ENCODE measurements at places on chromosomes 2 and 18.

- no peak for DNase-seq
Measured at GRCh38 chr2:171651667-171652415, 35.4 kb upstream of the DYNC1I2 start.

- DNase-seq: no peak
Measured at GRCh38 chr2:162282765-162283425, 35.6 kb downstream of the IFIH1 start.

DNA sequence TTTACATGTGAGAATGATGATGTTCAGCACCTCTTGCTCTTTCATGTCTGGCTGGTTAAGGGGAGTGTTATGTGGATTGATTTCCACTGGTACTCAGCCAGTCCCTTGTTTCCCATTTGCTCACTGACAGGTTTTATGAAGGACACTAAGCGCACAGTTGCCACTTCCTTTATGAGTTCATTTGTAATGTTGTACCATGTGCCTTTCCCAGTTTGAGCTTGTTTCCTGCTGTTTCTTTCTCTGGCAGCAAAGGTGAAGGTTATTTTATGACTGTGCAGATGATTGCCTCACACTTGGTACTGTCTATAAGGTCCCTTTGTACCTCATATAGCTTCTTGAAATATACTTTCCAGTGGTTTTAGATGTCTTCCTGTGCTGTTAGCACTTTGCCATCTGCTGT, 1700.5 kb upstream of the TMEFF2 start:
- no peak for DNase-seq

GRCh38 chr18:12885500-12885899, 1.5 kb upstream of the PTPN2 start:
- DNase-seq: no peak

GRCh38 chr18:24019641-24020331, 5.2 kb downstream of the TTC39C start:
- no peak for DNase-seq

GRCh38 chr2:70477441-70477844, 76.2 kb downstream of the TGFA start:
- DNase-seq: no peak

DNA sequence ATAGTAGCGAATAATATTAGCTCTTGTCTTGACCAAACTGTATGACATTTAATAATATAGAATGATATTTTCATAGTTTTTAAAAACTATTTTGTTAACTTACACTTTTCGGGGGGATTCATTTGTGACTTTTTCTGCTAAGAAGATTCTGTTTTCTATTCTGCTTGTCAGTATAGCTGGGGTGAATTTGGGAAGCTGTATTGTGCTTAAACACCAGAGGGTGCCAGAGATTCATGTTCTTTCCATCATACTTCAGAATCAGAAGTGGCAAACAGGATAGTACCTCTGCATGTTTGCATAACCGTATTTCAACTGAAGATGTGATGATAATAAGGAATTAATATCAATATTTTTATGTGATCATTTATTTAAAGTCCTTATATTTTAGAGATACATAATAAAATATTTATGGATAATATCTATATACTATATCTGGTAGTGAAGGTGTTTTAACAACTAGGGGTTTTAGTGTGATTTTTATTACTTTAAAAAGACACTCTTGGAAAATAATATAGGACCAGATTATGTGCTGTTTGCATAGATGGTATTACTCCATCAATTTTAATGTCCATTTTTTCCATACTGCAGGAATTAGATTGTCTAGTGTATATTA, 81.0 kb downstream of the TAF4B start:
- DNase-seq: peak; percentile 33

DNA sequence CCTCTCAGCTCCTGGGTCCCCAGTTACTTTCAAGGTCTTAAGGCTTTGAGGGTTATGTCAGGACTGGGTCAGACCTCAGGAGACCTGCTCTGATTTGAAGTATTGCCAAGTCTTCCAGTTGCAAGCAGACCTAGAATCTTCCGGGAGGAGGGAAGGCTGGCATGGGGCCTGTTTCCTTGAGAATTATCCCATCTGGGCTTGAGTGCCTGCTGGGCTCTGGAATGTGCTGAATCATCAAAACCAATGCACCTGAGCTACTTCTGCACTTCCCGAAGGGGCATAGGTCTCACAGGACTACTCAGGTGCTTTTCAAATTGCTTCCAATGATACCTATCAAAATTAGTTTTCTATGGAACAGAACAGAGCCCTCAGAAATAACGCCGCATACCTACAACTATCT, 327.3 kb downstream of the XIRP2 start:
- DNase-seq: no peak

DNA sequence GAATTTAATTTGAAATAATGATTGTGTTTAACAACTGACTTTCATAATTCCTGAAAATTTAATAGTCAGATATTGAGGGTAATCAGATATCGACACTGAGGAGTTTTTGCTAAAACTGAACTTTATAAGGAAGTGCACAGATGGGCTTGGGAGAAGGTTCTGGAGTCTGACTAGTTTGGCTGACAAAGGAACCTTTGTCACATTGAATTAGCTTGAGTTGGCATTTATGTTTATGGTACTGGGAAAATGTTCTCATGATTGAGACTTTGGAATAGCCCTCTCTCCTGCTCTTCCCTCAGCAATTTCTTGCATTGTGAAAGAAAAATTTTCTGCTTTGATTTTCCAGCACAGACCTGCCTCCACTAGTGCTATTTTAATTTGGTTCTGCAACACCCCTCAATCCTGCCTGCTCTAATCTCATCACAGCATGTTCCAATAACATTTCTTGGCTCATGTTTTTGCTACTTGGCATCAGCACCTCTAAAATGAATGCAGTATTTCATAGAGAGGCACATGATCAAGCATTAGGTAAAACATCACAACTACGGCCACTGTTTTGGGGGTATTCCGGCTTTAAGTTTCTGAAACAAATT, 133.9 kb upstream of the FSHR start:
- DNase-seq: no peak

DNA sequence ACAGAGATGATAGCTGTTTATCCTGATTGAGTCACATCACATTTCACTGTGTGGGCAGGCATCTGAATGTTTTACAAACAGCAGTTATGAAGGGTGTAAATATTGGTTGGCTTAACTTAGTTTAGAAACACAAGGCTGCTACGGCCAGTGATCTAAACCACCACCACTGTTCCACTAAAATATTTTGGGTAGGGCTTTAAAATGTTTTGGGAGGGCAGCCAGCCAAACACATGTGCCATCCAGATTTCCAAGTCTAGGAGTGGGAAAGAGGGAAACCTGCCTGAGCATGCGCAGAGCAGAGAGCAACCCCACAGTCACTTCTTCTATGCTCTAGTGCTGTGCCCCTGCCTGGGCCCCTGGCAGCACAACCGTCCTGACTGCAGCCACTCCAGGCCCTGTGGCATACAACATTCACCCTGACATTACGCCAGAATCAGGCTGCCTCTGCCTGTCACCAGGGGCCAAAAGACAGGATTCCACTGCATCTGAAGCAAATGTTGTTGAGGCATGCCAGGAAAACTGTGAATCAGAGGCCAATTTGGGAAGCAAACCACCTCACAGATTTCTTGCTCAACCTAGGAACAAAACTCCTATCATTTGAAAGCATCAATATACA, 74.8 kb upstream of the COL5A2 start:
- no peak for DNase-seq

GRCh38 chr2:68100189-68100588, 37.4 kb upstream of the C1D start:
- no peak for DNase-seq

GRCh38 chr2:65417509-65418085, 14.8 kb downstream of the SPRED2 start:
- DNase-seq: no peak

DNA sequence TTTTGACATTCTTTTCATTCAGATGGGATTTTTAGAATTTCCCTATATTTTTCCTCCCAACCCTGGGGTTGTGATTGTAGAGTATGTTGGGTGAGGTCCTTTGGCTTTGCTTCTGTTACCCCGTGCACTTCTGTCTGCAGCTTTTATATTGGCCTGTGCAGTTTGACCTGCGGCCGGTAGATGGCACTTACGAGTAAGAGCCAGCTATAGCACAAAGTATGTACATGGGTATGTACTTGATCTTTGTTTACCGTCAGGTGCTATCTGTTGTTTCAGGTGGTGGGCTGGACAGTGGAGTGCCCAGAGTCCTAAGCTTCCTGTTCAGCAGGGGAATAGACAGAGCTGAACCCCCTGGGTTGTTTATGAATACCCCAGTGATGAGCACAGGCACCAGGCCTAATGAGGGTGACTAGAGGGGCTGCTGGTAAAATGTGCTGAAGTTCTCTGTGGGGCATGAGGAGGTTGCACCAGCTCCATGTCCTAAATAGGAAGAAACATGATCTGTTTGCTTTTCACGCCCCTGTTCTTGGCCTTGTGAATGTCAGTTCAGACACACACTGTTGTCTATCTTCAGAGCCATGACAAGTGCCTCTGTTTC, 58.9 kb upstream of the THUMPD2 start:
- DNase-seq: no peak

DNA sequence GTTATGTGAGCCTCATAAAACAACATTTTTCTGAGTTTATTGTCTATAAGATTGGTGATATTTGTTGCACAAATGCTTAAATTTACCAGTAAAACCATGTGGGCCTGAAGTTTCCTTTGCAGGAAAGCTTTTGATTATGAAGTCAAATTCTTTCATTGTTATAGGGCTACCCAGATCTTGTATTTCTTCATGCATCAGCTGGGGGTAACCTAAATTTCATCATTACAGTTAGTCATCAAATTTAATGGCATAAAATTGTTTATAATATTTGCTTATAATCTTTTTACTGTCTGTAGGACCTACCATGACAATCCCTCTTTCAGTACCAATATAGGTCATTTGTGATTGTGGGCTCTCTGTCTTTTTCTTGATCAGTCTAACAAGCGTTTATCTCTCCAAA, 47.8 kb downstream of the SMAD2 start:
- DNase-seq: no peak

DNA sequence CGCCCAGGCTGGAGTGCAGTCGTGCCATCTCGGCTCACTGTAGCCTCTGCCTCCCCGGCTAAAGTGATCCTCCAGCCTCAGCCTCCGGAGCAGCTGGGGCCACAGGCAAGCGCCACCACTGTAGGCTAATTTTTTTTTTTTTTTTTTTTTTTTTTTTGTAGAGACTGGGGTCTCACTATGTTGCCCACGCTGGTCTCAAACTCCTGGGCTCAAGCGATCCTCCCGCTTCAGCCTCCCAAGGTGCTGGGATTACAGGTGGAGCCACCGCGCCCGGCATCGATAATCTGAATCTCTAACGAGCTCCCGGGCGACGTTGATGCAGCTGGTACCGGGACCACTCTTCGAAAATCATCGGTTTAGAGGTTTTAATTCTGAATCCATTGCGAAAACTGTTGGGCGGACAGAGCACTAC, 520 bp upstream of the CYP20A1 start:
- no peak for DNase-seq

- peak; percentile 41 for DNase-seq
Measured at GRCh38 chr2:213246497-213247281, 37.6 kb upstream of the SPAG16 start.

DNA sequence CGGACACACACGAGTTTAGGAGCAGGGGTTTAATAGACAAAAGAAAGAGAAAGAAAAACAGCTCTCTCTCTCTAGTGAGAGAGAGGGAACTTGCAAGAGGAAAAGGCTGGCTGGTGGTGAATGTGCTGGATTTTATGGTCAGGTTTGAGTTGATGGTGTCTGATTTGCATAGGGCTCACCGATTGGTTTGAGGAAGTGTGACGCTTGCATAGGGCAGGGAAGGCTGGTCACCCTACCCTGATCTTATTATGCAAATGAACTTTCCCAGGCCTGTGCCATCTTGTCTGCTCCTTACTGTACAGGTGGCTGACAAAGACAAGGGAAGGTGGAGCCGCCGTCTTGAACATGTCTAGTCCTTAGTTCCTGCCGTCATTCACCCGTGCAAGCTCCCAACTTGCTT, 408.9 kb downstream of the RIT2 start:
- no peak for DNase-seq

- no peak for DNase-seq
Measured at GRCh38 chr2:153005071-153005730, 286.8 kb downstream of the ARL6IP6 start.

DNA sequence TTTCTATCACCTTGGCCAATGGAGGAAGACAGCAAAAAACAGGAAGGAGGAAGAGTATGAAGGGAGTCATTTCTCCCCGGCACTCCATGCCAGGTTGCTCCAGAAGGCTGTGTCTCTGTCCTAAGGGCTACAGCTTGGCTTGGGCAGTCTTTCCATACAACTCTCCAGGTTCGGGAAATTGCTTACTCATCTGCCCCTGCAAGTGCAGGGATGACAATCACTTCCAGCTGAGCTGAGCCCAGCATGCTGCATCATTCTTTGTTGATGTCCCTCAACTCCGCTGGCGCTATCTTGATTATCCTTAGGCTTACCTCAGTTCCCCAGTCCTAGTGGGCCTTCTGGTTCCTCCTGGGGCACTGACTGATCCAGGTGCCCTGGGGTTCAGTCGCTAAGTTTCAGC, 86.9 kb upstream of the COPS8 start:
- DNase-seq: no peak

DNA sequence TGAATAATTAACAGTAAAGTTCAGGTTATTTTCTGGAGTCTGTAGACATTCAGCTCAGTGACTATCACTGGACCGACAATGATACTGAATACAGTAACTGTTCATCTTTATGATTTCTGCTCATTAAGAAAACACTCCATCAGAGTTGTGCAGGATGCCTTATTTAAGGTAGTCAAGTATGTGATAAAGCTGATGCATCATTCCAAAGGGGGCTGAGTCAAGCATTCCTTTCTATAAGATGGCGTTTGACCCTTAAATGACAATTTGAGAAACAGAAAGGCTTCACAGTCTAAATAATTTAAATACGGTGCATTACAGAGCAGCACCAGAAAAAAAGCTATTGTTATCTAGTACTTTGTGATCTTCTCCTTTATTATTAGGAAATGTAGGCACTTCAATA, 131.1 kb downstream of the CDH2 start:
- DNase-seq: no peak

GRCh38 chr2:120824246-120824645, 88.6 kb downstream of the GLI2 start:
- DNase-seq: no peak

GRCh38 chr2:3243804-3244203, 133.8 kb downstream of the EIPR1 start:
- DNase-seq: no peak

- no peak for DNase-seq
Measured at GRCh38 chr2:11748018-11748860, 1.8 kb downstream of the LPIN1 start.

- no peak for DNase-seq
Measured at GRCh38 chr2:100882645-100883613, 63.0 kb downstream of the NPAS2 start.

DNA sequence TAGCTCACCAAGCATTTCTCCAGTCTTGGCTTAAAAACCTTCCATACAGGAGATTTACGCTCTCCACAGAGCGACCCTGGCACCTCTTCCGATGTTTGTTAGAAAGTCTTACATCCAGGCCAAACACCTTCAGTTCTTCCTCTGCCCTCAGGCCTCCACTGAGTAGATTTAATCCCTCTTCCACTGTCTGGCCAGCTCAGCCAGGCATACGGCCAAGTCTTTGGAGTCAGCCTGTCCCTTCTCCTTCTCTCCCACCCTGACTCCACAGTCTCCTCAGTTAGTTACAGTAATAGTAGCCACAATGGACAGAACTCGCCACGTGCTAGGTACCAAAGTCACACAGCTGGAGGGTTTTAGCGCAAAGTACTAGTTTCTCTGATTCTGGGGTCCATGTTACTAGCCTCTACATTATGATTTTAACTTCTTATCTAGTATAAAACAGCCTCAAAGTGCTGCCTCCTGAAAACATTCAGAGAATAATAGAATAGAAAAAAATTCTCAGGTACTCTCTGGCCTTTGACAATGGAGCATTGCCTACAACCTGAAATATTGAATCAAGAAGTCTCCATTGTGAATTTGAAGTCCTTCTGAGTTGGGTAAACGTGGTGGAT, 39.5 kb downstream of the THNSL2 start:
- DNase-seq: no peak
